Left forelimb (tissue), 1 donor: ENCODE measurements at places on chromosomes 1 and 21.
A peak's percentile ranks its signal among the peaks of the same experiment; 100 is the strongest.

DNA sequence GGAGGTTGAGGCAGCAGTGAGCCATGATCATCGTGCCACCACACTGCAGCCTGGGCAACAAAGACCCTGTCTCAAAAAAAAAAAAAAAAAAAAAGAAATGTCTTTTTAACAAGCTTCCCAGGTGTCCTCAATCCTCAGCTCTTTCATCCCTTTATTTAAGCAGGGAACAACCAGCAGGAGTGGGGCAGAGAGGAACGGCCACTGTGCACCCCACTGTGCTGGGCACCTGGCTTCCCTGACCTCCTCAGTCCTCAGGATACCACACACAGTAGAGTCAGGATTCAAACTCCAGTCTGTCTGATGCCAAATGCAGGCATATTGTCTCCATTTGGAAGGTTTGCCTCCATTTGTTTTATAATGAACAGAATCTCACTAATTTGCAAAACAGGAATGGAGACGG, 19.8 kb upstream of the PTAFR start:
- DNase-seq = no peak

GRCh38 chr1:185996211-185996610, 262.0 kb downstream of the HMCN1 start:
- DNase-seq = no peak

DNA sequence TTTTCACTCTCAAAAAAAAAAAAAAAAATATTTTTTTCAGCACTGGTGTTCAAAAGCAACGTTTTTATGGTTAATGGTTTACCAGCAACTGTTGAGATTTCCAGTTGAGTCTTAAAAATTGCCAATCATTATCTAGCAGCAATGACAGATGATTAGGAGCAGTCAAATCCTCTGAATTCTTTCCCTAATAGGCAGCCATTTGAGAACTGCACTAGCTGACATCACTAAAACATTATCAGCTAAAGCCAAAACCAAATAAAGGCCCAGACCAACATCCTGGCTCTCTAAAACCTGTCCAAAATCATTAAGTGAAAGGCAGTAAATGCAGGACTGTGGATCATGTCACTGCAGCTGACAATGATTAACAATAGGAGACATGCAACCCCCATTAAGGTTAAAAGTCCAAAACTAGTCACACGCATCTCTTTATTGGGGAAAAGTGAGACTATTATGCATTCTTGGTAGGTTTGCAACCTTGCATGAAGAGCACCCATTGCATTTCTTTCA, 14.0 kb downstream of the SFPQ start:
- DNase-seq = no peak

DNA sequence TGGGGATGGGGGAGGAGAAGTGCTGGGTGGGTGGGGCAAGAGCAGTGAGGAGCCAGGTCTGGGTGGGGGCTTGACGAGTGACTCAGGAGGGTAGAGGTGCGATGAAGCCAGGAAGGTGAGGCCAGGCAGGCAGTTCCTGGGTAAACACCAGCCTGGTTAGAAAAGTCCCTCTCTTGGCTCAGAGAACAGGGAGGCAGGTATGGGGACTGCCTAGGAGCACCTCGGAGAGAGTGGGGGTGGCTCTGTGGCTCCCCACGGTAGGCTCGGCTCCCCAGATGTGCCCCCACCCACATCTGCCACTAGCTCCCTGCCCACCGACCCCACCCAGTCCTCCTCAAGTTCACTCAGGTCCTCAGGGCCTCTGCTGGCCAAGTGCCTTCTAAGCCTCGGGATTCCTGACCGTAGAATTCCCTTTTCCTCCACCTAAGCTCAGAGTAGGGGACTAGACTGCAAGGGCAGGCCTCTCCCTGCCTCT, 1.2 kb downstream of the HSPG2 start:
- no peak for DNase-seq

DNA sequence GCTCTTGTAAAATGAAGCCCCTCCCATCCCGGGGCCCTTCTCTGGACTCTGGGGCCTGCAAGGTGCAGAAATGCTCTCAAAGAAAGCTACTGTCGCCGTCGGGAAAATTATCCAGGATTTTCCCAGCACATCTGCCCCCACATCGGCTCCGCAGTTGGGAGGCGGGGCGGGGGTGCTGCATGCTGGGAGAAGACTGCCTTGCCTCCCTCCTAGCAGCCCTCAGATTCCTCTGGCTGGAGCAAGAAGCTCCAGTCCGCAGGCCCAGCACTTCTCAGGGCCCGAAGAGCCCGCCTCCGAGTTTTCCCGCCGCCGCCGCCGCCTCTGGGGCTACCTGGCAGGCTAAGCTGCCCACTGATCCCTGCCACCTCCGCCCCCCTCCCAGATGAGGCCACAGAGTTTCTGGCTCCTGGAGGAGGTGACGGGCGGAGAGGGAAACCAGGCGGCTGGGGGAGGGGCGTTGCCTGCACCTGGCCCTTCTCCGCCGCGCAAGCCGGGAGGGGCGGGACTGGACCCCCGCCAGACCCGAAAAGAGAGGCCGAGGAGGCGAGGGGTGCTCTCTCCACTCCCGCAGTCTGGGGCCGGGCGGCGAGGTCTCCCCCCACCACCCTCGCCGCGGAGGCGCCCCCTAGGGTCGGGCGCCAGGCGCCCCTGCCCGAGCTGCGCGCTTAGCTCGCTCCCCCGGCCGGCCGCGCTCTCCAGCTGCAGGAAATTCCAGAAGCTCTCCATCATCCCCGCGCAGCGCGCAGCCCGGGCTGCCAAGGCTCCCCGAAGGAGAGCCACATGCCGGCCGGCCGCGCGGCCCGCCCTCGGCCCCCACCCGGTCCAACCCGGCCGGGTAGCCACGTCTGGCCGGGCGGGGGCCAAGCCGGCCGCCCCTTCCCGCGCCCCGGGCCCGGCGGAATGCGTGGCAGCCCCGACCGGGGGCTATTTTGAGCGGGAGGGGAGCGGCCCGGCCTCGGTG, 28.8 kb downstream of the AHDC1 start:
- DNase-seq = peak; percentile 89

DNA sequence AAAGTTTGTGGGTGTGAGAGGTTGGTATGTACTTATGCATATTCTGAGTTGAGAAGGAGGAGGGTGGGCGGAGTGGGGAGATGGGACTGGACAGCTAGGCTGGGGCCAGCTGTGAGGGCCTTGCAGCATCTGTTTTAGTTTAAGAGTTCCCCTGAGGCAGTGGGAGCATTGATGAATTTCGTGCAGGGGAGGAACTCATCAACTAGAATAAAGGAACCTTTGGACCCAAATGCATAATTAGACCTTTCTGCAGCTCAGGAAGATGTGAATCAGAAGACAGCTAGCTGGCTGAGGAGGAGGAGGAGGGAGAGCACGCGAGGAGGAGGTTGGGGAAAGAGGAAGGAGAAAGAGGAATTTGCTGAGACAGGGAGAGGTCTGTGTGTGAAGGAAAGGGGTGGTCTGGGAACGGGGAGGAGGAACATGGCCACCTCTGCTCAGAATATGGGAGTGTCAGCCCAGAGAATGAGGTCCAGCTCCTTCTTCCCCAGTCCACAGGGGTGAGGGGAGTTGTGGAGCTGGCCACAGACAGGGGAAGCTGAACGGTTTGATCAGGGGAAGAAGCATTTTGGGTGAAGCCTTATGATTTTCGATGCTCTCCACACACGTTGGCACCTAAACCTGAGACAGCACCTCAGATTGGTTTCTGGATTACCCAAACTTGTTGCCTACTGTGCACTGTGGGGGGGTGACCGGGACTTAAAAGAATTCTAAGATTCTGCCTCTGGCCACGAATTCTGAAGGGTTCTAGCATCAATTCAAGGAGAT, 27.7 kb downstream of the MYOG start:
- DNase-seq = no peak

DNA sequence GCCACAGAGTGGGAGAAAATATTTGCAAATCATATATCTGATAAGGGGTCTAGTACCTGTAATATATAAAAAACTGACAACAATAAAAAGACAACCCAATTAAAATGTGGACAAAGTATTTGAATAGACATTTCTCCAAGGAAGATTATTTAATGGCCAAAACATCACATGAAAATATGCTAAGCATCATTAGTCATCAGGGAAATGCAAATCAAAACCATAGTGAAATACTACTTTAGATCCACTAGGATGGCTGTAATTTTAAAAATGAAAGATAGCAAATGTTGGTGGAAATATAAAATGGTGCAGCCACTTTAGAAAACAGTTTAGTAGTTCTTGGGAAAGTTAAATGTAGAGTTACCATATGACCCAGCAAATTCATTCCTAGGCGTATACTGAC, 118.7 kb upstream of the KIF26B start:
- no peak for DNase-seq

GRCh38 chr1:157087030-157087429, 12.6 kb downstream of the ETV3L start:
- no peak for DNase-seq

DNA sequence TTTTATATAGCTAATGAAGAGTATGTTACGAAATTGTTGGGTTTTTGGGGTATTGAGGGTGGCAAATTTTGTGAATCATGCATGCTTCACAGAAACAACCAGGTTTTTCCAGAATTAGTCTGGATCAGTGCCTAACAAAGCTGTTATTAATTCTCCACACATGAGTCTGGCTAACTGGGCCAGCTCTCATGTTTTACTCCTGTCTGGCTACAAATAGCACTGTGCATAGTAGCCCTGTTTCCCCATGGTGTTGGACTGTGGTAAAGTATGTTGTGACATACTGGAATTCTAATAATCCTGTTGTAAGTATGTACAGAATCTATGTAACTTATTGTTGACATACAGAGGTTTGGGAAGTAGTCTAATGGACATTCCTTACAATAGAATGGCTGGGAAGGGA, 35.8 kb downstream of the S100B start:
- no peak for DNase-seq

DNA sequence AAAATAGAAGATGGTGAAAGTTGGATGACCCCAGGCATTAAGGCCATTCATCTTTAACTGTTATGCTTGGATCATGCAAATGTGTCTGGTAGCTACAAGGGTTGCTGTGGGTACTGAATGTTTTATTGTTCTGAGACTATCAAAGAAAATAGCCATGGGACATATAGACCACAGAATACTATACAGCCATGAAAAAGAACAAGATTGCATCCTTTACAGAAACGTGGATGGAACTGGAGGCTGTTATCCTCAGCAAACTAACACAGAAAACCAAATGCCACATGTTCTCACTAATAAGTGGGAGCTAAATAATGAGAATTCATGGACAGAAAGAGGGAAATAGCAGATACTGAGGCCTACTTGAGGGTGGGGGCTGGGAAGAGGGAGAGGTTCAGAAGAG, 249.0 kb downstream of the LTN1 start:
- DNase-seq = no peak

DNA sequence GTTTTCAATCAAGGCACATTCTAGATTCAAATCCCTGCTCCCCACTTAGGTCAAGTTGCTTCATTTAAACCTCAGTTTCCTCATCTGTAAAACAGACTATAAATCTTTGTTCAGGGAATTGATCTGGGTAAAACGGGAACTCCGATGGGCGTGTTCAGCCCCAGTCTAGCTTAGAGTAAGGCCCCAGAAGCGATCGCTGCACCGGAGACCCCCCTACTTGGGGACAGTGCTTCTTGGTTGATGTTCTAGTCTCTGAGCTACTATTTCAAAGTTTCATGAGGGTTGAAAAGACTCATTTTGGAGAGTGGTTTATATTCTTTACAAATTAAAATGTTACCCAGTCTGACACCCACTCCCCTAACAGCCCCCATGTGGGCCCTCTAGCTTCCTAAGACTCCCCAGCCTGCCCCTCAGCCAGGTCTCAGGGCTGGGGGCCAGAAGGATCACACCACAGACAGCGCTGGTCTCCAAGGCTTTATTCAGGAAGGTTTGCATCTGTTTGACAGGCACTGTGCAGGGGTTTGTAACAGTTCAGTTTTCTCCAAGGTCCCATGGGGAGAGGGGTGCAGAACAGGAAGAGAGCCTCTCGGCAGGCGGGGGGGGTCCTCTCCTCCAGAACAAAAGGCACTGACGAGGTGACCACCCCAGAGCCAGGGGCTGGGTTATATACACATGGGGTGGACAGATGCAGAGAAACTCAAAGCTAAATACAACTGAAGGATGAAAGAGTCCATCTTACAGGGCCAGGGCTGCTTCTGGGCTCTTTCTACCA, 82.9 kb downstream of the STUM start:
- DNase-seq = no peak

DNA sequence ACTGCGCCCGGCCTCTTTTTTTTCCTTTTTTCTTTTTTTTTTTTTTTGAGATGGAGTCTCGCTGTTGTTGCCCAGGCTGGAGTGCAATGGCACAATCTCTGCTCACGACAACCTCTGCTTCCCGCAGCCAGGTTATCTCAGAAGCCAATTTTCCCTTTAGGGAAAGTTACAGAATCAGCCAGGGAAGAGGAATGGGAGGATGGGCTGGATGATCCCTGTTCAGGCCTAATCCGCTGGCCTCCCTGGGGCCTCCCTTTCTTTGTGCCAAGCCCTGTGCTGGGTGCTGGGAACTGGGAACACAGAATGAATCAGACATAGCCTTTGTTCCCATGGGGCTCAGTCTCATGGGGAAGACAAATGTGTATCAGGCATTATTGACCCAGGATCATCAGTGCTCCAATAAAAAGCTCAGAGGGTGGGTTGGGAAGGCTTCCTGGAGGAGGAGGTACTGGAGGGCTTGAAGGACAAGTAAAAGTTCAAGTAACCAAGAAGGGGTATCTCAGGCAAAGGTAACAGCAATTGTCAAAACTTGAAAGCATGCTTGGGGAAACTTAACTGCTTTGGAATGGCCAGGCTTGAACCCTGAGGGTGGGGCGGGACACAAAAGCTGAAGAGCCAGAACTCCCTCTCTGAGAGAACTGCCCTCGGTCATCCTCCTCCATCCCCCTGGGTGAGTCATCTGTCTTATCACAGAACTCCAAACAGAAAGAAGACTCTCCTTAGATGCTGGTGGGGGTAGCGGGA, 14.3 kb downstream of the ECHDC2 start:
- DNase-seq = no peak

- DNase-seq = no peak
Measured at GRCh38 chr1:233281711-233282581, 13.6 kb downstream of the PCNX2 start.
